ENCODE measurements at places on chromosomes 11 and 22.

GRCh38 chr11:75591371-75591770 lies 29.3 kb downstream of the SERPINH1 start:
- no peak for DNase-seq

GRCh38 chr11:121159741-121160140 lies 58.7 kb downstream of the TECTA start:
- no peak for DNase-seq

DNA sequence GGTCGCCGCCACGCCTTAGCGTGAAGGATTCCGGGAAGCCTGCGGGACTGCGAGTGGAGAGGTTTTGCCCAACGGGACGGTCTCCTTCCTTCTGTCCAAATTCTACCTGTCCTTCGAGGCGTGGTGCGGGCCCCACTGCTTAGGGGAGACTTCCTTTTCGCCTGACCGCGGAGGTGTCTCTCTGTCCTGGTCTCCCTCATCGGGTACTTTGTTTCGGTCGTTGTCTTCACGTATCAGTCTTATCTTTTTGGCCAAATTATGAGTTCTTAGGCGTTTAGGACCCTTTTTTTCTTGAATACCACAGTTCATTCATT lies 388 bp downstream of the HINFP start:
- DNase-seq: no peak

GRCh38 chr11:124896071-124896750 lies 1.5 kb downstream of the ROBO4 start:
- DNase-seq: no peak

GRCh38 chr11:69089258-69089657 lies 40.5 kb downstream of the TPCN2 start:
- no peak for DNase-seq

Measured in stimulated activated CD8-positive, alpha-beta memory T cell treated with anti-CD3 and anti-CD28 coated beads, Interleukin-7, amount 100 ng/mL, for 1 hour (primary cell).